NCI-H82 (cell line): ENCODE measurements at places on chromosomes 11 and 22.
A peak's percentile ranks its signal among the peaks of the same experiment; 100 is the strongest.

DNA sequence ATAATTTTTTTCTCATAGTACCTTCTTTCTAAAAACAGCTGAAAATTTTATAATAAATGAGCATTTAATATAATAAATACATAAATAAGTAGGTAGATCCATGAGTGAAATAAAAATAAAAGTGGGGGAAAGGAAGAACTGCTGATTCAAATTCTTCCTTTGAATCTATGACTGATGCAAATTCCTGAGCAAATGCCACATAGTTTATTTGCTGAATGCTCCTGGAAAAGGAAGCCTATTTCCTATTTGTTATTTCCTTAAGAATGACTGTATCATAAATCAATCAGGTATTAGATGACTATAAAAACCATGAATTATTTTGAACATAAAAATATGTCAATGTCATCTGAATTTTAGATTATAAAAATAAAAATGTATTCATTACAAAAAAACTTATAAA lies 16.6 kb downstream of the BTBD10 start:
- no peak for DNase-seq

DNA sequence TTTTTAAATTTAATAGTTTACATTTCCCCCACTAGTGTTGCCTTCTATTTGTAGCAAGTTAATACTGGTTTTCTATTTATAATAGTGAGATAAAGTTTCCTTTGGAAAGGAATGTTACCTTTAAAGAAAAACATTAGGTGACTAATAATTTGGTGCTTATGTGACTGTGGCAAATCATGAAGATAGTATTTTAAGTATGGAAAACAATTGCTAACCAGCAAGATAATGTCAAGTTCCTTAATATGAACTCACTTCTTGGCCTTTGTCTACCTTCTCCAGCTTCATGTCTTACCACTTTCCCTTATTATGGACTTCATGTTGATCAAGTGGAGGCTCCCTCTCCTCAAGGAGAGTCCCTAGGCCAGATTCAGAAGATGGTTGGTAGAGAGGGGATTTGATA lies 27.2 kb downstream of the ARHGEF12 start:
- no peak for DNase-seq

DNA sequence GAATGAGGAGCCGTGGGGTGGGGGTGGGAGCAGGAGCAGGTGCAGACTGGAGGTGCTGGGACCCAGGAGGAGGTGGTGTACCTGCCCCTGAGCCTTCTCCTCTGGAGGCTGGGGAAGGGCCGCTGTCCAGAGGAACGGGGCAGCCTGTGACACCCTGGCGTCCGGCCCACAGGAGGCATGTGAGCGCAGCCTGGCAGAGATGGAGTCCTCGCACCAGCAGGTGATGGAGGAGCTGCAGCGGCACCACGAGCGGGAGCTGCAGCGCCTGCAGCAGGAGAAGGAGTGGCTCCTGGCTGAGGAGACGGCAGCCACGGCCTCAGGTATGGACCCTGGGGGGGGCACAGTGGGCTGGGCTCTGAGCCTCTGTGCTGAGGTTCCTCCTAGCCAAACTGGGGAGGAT lies 42.2 kb upstream of the GCAT start:
- no peak for DNase-seq

- DNase-seq: no peak
Measured at GRCh38 chr22:25482868-25483639, 81.4 kb upstream of the GRK3 start.

GRCh38 chr11:18379201-18379600 lies 15.2 kb upstream of the LDHA start:
- peak; percentile 6 for DNase-seq

GRCh38 chr11:64045700-64046099 lies 10.0 kb downstream of the FLRT1 start:
- DNase-seq: no peak

- no peak for DNase-seq
Measured at GRCh38 chr22:48729499-48730171, 1098.0 kb downstream of the BRD1 start.

- DNase-seq: peak; percentile 58
Measured at GRCh38 chr11:64810891-64811272, 531 bp upstream of the MEN1 start.

DNA sequence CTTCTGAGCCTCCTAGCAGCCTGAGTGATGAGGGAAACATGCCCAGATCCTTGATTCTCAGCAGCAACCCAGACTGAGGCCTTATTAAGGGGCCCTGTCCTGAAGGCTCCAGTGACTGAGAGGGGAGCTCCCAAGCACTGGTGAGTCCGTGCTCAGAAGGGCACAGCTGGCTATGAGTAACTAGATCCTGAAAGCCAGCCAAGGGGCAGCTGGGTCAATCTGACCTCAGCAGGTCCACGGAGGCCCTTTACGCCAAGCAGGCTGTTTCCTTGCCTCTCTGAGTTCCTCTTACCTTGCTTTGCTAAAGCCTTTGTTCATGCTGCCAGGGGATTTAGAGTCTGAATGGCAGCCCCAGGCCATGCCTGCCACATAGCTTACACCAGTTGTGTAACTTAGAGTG lies 19.3 kb upstream of the MIEF1 start:
- no peak for DNase-seq

DNA sequence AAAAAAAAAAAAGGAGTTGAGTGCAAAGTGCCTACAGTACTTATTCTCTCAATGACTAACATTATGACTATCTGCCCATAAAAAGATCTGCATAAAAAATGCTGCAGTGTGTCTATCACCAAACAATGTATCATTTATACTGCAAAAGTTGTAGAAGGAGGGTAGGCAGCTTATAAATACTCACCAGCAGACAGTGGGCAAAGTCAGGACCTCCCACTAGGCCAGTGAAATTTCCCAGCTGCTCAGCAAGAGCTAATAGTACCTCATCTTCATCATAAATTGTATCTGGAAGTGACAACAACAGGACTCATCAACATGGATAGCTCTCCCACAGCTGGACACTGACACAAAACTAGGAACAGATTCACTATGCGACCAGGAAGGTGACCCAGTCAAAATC lies 1.6 kb downstream of the PPP2R1B start:
- DNase-seq: no peak

DNA sequence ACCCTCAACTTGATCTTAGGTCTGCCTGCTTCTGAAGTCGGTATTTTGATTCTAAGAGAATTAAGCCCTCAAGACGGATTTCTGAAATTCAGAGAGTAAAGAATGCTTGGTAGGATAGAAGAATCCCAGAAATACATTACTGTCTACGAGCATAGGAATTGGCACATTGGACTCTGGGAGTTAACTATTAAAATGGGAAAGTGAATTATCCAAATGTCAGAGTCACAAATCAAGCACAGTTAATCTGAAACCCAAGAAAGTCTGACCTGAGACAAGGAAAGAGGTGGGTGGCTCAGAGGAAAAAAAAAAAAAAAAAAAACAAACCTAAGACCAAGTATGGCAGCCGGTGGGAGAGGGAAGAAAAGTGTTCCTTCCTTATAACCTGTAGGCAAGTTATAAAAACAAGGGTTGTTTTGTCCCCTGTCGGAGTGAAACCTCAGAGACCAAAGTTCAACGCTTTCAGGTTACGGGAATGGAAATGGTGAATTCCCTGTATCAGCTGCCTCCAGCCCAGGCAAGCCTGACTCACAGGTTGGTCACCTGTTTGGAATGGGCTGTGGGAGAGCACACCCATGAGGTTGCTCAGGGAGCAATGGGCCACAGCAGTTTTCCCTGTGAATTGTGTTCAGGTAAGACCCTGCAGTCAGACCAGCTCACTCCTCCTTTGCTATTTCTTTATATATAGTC lies 139.0 kb downstream of the ETS1 start:
- DNase-seq: no peak

DNA sequence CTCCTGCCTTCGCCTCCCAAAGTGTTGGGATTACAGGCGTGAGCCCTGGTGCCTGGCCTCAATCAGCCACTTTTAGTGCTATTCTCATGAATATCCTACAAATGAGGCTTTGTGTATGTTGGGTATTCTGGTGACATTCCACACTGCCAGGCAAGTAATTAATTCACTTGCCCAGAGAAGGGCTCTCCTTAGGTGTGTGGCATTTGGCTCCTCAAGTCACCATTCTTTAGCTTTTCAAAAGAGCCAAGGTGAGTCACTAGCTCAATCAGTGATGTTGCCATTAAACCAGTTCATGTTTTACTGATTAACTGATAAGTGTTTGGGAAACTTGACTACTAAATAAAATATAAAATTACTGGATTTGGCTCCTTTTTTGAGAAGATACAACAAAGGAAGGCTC lies 52.2 kb downstream of the SLC25A17 start:
- no peak for DNase-seq

GRCh38 chr22:44723801-44724200 lies 21.8 kb downstream of the PRR5 start:
- peak; percentile 62 for DNase-seq

DNA sequence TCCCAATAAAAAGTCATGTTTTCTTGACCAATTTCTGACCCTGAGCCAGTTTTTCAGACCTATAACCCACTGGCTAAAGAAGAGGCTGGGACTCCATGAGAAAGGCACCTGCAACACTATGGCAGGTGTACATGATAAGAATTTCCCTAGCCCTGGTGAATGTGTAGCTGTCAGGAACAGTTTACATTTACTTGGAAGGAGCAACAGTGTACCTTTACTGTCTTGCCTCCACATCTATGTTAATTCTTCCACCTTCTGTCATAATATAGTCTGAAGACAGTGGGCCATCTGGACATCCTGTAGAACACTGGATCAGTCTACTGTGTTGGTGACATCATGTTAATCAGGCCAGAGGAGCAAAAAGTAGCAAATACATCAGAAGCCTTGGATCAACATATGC lies 72.1 kb upstream of the CD82 start:
- peak; percentile 56 for DNase-seq

DNA sequence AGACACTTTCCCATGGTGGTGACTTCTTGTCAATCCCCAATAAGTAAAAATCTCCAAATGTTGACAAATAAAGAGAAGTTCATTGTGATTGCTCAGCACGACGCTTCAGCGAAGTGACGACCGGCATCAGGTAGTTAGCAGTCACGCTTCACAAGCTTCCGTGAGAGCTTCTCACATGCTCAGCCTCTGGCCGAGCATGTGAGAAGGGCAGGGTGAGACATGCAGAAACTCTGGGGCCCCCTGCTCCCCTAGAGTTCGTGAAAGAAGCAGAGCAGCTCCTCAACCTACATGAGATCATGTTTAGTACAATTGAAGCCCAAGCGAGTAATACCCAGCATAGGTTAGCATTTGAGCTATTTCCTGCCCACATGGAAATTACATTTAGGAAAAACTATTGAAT lies 4.4 kb upstream of the C11orf16 start:
- DNase-seq: no peak

DNA sequence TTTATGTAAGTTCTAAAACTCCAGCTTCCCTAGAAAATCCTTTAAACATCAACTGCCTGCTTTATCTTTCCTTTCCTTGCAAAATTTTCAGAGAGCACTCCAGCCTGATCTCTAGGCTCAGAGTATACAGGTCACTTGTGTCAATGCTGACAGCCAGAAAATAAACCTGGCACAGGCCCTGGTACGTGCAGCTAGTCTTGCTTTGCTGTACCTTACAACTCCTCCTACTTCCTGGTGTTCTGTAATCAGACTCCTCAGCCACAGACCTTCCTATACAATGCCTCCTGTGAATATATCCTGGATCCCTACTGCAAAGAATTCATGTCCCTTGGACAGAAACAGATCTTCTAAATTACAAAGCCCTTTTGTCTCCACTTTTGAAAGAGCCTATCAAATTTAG lies 24.2 kb upstream of the TMEM123 start:
- DNase-seq: no peak

DNA sequence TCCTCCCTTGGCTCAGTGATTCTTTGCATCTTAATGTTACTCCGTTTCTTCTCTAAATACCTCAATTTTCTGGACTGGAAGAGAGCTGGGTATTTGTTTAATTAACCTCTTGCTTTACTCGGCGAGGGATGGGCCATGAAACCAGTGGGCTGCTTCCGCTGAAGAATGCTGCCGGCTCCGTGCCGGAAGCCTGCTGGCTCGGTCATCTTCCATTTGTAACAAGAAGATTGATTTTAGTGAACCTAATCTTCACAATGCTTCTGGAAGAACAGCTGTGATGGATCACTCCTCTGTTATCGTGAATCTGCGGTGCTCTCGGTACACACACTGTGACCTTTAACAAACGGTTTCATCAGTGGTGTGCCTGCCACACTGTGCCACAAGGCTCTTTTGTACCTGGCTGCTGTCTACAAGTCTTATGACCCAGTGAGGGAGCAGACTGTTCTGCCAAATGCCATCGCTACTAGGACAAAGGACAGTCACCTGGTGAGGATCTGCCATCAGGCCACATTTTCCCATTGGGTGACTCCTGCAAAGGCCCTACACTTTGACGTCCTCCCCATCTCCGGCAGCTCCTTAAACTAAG lies 25.3 kb upstream of the PARVB start:
- DNase-seq: no peak

DNA sequence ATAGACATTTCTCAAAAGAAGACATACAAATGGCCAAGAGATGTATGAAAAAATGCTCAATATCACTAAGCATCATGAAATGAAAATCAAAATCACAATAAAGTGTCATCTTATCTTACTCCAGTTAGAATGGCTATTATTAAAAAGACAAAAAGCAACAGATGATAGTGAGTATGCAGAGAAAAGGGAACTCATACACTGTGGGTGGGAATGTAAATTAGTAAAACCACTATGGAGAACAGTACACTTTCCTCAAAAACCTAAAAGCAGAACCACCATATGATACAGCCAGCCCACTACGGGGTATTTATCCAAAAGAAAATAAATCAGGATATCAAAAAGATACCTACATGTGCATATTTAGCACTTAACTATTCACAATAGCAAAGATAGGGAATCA lies 700.0 kb upstream of the ANO5 start:
- no peak for DNase-seq

GRCh38 chr11:117796872-117797529 lies at the start of gene DSCAML1:
Gene DSCAML1, minus strand, starts transcription at chr11:117797216. Its CDS starts 137 bp downstream, at chr11:117797079.
- DNase-seq: peak; percentile 34

- DNase-seq: peak; percentile 56
Measured at GRCh38 chr11:96337541-96338431, 5.2 kb downstream of the MAML2 start.

GRCh38 chr11:39641751-39642150 lies 1817.7 kb downstream of the LRRC4C start:
- no peak for DNase-seq

- DNase-seq: no peak
Measured at GRCh38 chr11:102256251-102256650, 61.0 kb upstream of the BIRC3 start.

GRCh38 chr11:6523253-6523652 lies 26.2 kb downstream of the DNHD1 start:
- no peak for DNase-seq

GRCh38 chr11:2771758-2772466 lies 72.1 kb upstream of the KCNQ1OT1 start:
- peak; percentile 52 for DNase-seq

GRCh38 chr11:45482331-45482730 lies 183.1 kb downstream of the CHST1 start:
- DNase-seq: no peak

- no peak for DNase-seq
Measured at GRCh38 chr11:119941171-119941570, 196.7 kb downstream of the TRIM29 start.
